ENCODE measurements at places on chromosomes 7 and 10. TPM values are rescaled to one million over a fixed set of nuclear protein-coding genes. Genes with fewer than 3 reads are reported as not detected.

The FAM24B gene
- 2.5 TPM for total RNA-seq

The MMD2 gene
- not detected for total RNA-seq

The SLC37A3 gene
- total RNA-seq: 133 TPM

DNA sequence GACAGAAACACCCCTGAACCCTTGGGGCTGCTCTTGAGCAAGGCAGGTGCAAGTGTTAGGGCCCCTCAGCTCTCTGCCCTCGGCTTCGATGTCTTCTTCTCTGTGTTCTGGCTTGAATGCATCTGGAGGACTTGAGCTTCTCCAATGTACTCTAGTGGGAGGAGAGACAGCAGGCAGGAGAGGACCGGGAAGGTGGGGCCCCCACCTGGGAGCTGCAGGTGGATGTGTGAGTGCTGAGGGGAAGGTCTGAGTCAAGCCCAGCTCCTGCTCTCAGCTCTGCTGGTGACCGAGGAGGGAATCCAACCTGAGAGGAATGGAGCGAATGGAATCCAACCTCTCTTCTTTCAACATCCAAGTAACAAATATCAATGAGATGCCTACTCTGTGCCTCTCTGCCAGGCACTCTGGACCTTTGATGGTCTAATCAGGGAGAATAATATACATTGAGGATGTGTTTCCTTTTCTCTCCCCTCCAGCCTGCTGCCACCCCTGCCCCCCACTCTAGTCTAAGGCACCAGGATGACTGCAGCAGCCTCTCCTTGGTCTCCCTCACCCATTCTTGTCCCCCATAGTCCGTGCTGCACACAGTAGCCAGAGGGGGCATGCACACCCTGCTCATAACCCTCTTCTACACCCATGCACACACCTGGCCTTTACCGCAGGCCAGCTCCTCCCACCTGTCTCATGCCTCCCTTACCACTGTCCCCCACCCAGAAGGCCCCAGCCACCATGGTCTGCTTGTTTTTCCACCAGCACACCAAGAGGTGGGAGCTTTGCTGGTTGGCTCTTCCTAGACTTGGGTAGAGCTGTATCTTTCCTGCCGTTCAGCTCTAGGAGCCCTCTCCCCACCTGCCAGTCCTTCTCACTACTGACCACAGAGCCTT, 13.6 kb downstream of the TBATA start:
- DNase-seq: no peak

- DNase-seq: no peak
Measured at GRCh38 chr7:66778201-66778600, 37.7 kb downstream of the RABGEF1 start.

DNA sequence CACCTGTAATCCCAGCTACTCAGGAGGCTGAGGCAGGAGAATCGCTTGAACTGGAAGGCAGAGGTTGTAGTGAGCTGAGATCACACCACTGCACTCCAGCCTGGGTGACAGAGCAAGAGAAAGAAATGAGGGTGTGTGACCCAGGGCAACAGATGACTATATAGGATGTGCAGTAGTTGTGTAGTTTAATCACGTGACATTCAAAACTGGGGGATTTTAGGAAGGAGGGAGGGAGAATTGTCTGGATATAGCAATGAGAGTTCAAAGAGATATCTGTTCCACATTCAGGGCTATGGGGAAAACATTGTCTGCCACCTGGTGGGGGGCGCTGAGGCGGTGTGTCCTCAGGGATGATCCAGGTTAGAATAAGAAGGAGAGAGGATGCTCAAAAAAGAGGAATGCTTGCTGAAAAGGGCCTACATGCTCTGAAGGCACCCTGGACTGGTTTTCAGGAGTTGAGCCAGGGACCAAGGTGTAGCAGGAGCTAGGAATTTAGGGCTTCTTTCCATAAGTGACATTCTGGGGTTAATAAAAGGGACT, 7.8 kb upstream of the ZYX start:
- DNase-seq: no peak

GRCh38 chr7:131072505-131073091, 255.1 kb upstream of the MKLN1 start:
- DNase-seq: no peak

- DNase-seq: no peak
Measured at GRCh38 chr7:155223503-155223902, 74.2 kb upstream of the INSIG1 start.

DNA sequence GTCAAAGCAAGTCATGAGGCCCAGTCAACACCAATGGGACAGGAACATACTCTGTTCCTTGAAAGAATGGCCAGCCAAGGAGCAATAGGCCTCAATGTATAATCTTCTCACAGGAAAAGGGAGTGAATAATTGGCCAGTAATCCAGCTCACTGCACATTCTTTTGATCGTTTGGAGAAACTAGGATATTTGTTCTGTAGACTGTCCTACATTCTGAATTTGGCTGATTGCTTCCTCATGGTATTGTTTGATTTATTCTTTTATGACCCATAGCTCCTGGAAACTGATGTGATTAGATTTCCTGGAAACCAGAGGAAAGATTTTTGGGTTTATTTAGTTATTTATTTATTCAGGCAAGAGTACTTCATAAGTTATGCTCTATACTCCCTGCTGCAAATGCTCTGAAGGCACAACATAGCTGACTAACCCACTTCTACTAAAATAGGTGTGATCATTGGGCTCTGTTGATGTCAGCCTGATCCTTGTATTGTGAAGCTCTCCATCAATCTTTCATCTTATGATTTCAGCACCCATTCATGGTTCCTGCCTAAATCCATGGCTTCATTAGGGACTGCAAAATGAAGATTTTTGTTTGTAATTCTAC, 745.2 kb downstream of the SUGCT start:
- DNase-seq: no peak

- no peak for DNase-seq
Measured at GRCh38 chr7:10156972-10157371, 816.7 kb upstream of the PHF14 start.

DNA sequence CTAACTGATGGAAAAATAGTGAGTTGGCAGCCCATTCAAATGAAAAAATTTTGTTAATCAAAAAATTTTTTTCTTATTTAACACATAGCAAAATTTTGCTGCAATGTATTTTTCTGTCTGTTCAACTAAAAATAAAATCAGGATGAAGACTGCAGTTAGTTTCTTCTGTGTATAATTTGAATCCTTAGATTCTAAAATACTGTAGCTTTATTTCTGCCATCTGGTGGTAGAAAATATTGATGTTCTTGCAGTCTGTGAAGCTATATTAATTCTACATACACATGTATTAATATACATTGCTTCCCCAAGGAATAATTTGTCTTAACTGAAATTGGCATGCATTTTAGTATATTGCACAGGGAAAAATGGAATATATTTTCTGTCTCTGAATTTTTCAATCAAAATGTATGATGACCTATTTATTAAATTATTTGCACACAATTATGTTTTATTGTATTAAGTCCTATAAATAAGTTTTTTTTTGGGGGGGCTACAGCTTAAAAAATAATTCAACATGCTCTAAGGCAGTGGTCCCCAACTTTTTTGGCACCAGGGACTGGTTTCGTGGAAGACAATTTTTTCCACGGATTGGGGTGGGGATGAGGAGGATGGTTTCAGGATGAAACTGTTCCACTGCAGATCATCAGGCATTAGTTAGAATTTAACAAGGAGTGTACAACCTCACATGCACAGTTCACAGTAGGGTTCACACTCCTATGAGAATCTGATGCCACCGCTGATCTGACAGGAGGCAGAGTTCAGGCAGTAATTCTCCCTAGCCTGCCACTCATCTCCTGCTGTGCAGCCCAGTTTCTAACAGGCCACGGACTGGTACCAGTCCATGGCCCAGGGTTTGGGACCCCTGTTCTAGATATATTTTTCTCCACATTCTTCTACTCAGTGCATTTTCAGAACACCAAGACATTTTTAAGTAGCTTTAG, 119.4 kb downstream of the GNAT3 start:
- peak; percentile 6 for DNase-seq

- no peak for DNase-seq
Measured at GRCh38 chr10:61215246-61215645, 237.9 kb downstream of the TMEM26 start.

- no peak for DNase-seq
Measured at GRCh38 chr10:4270116-4270515, 485.1 kb upstream of the KLF6 start.
